ENCODE measurements at places on chromosomes 13 and 19.

DNA sequence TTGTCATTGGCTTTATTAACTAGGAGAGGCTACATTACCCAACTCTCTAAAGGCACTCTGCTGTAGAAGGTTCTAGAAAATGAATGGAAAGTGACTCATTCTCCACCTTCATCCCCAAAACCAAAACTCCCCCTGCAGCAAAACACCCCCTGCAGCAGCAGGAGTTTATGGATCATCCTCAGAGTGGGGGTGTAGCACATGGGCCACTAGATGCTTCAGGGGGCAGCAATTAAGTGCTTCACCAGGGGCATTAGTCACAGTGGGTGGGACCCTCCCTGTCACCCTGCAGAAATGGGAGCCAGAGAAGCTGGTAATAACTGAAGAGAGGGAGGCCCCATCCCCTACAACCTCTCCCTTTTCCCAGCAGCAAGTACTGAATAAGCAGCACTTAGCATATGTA is 64.5 kb upstream of the MED4 start:
- no peak for DNase-seq

GRCh38 chr13:110600980-110601379 is 14.4 kb upstream of the NAXD start:
- no peak for DNase-seq

DNA sequence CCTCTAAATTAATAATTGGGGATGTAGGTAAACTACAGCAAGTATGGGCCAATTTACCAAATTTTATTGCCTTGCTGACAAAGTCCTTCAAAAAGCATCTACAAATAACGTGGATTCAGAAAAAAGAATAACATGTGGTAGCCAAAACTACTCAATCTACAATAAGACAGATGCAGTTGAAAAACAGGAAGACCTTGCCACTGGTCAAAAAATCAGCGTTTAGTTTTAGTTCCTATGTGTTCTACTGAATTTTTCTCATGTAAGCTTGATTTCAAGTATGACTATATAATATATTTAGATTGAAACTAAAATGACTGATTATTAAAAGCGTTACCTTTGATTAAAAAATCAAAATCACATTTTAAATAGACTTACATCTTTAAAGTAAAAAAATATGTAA is 1317.6 kb downstream of the PCDH9 start:
- DNase-seq: no peak

GRCh38 chr13:25232937-25233515 is 54.3 kb downstream of the MTMR6 start:
- no peak for DNase-seq

DNA sequence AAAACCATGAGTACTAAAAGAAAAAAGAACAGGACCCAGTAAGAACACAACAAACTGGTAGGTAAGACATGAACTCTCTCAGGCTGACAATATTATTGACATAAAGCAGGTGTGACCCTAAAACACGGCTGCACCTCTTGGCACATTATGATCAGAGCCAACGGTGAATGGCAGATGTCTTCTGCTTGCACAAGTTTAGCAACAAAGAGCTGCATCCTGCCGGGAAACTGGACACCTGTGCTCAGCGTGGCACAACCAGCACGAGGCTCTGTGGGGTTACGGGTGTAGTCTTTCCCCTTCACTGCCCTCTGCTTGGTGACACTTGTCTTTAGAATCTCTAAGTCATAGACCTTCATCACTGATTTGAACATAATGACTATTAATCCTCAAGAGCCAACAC is 97.9 kb downstream of the DOCK9 start:
- no peak for DNase-seq

DNA sequence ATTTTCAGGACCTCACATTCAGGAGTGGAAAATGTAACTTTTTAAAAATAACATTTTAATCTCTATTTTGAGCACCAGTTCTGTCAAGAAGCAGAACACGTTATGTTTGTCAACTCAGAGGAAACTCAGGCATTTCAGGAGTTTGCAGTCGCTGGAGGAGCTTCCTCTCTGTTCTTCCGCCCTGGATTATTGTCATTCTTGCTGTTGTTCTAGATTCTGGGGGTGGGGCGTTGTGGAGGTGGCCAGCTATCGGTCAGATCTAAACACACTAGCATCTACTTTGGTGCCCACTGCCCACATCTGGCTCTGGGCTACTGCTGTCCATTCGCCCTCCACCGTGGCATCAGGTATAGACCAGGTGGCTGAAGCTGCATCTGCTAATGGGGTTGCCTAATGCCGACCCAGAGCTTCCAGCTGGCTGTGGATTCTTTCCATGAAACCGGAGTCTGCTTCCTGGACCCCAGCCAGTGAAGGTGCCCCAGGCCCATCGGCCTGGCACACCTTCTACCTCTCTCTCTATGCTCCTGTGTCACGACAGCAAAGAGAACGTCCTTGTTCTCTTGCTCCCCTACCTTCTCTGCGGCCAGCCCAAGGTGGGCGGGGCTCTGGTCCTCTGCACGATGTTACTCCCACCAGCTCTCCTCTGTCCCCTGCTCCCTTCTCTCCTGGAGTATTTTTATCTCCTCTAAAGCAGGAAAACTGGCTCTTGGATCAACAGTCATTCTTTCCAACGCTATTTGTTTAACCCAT is 36.7 kb upstream of the DGKH start:
- DNase-seq: no peak

- DNase-seq: no peak
Observed at GRCh38 chr19:39162441-39163043, 34.2 kb upstream of the NCCRP1 start.

DNA sequence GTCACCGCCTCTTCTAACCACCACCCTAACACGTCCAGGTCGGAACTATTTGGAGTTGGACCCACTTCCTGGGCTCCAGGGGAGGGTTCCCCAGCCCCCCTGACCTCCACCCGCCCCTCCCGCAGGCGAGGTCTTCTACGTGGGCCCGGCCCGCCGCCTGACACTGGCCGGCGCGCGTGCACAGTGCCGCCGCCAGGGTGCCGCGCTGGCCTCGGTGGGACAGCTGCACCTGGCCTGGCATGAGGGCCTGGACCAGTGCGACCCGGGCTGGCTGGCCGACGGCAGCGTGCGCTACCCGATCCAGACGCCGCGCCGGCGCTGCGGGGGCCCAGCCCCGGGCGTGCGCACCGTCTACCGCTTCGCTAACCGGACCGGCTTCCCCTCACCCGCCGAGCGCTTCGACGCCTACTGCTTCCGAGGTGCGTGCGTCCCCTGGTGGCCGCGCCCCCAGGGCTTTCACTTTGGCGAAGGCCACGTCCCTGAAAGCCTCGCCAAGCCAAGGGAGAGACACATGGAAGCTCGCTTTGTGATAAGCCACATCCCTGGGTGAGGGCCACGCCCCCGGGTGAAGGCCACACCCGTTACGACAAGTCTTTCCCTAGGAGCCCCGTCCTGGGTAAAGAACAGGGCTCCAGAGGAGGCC is 13.2 kb downstream of the NCAN start:
- DNase-seq: peak; percentile 58

- no peak for DNase-seq
Observed at GRCh38 chr19:30516111-30516510, 143.9 kb downstream of the ZNF536 start.

DNA sequence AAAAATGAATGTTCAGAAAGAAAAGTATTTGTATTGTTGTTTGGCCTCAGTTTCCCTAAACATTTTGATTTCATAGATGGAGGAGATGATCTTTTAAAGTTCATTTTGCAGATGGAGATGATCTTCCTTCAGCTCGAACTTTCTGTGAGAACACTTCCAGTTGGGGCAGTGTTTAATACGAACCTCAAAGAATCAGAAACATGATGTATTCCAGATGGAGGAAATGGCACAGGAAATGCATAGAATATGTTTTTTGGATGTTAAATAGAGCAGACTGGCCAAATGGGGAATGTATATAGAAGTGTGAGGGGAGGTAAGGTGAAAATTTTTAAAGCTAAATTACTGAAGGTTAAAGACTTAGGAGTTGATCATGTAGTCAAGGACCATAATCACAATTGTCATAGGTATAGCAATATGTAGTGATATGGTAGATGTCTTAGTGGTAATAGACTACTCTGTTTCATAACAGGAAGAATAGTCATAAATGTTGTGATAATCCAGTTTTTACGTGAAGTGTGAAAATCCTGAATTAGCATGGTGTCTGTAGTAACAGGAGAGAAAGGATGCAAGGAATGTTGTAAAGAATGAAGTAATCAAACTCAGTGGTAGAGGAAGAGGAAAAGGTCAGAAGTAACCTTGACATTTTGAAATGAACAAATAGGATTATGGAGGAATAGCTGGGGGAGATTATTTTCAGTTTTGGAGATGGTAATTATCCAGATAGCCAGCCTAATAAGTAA is 5.1 kb downstream of the RAP2A start:
- no peak for DNase-seq

DNA sequence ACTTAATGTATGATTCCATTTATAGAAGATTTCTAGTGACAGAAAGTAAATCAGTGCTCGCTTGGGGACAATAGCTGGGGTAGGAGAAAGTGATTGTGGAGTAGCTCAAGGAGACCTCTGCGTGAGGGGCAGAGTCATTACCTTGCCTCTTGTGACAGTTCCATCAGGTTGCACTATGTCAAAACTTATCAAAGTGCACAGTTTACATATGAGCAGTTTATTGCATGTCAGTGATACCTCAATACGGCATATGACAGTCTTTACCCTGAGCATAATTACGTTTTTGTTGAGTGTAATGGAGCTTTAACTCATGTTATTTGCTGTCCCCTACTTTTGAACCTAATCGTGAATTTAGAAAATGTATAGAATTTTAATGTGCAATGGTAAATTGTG is 15.0 kb downstream of the ARHGEF7 start:
- no peak for DNase-seq

DNA sequence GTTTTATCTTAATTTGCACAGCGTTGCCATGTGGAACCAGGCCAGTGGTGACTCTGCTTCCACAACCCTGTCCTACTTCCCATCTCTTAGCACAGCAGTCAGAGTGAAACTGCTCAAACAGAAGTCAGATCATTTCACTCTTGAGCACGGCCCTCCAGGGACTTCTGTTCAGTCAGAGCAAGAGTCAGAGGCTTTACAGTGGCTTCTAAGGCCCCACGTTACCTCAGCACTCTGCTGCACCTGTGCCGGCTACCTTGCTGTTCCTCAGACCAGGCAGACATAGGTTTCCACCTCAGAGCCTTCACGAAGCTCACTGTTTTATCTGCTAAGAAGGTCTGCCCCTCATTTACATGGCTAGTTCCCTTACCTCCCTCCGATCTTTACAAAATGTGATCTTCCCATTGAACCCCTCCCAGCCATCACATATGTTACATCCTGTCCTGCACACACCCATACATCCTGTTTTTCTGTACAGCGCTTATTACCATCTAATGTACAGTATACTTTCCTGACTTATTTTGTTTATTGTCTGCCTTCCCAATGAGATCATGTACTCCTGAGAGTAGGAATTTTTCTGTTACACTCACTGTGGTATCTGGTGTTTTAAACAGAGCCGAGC is 41.6 kb downstream of the TM9SF2 start:
- no peak for DNase-seq

DNA sequence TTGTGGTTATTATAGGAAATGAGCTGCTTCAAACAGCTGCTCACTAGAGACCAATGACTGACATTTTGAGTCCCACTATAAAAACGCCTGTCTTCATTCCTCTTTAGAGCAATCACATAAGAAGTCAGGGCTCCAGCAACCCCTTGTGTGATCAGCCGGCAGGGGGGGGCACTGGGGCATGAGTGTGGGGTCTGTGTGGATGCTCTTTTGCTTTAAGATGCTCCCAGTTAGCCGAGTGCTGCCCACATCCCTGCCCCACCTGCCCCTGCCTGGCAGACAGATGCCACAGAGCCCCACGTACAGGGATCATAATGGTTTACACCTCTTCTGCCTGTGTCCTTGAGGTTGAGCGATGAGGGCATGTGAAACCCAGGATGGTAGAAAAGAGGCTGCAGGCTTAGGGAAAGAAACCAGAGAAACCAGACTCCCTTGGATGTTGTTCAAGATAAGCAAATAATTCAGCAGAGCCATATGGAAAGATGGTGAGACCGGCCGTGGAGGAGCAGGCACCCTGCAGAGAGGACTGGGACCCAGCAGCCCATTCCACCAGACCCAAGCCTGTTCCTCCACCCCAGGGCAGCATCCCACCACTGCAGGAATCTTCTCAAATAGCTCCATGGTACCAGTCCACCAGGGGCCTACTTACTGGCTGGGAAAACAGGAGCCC is 55.4 kb downstream of the CHST8 start:
- DNase-seq: no peak

DNA sequence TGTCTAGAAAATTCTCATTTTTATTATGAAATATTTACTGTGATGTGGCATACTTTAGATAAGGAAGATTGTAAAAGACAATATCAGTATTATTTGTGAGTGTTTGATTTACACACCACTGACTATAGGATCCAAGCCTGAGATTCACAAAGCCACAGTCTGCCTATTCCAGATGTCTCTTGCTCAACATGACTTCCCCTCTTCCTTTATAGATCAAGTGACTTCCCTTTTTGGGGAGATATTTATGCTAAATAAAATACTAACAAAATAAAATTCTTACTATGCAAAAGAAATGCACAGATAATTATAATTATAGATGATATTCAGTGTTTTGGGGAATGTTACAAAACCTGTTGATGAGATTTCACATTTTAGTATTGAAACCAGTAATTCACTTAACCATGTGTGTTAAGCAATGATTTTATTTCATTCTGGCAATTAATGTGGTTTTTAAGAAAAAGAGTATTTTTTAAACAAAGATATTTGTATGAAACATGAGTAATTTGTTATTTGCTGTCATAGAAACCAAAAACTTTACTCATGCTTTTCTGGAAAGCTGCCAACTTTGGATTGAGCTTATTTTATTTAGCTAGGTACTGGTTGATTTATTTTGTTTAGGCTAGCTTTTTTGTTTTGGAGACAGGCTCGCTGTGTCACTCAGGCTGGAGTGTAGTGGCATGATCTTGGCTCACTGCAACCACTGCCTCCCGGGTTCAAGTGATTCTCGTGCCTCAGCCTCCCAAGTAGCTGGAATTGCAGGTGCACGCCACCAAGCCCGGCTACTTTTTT is 13.7 kb upstream of the GPR183 start:
- no peak for DNase-seq

- no peak for DNase-seq
Observed at GRCh38 chr13:112890316-112891145, 78.5 kb upstream of the MCF2L start.

- DNase-seq: no peak
Observed at GRCh38 chr13:25902891-25903341, 148.9 kb downstream of the SHISA2 start.

DNA sequence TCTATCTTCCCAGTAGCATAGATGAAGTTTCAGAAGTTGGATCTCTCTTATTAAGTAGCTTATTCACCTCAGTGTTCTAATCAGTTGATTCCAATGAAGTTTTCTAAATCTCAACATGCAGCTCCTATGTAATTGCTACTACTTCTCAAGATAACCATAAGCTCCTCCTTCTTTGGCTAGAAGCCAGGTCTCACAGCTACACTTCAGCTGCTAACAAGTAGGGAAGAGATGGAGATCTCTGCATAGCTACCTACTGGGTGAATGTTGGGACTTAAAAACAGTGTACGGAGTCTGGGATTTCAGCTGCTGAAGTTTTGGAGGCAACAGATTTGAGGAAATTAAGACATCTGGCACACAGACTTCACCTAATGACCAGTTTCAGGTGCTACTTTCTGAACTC is 661.0 kb downstream of the SLITRK1 start:
- DNase-seq: no peak

GRCh38 chr13:102699504-102699903 is 4.7 kb upstream of the METTL21C start:
- no peak for DNase-seq

Measured in stimulated activated CD8-positive, alpha-beta memory T cell treated with anti-CD3 and anti-CD28 coated beads, Interleukin-12 subunit alpha, Interleukin-12 subunit beta, amount 100 ng/mL, for 4 hours (primary cell).